Tibial nerve (tissue), 4 donors: ENCODE measurements at places on chromosomes 7 and 10. TPM values are rescaled to one million over a fixed set of nuclear protein-coding genes. Genes with fewer than 3 reads are reported as not detected.
A peak's percentile ranks its signal among the peaks of the same experiment; 100 is the strongest.

DNA sequence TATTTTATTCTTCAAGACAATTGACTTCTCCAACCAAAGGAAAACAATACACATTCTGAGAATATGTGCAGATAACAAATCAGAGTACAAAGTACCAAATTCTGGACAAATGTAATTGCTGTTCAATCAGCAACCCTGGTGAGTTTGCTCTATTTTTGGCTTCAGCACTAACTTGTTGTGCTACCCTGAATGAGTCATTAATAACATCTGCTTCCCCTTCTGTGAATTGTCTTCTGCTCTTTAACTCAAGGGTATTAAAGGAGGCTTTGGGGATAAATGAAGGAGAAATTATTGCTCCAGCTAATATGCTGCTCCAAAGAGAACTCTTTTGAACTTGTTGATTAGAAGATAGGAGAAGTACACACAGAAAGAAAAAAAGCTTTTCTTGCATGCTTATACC is 459.3 kb downstream of the HTR7 start:
- H3K27ac ChIP-seq = no peak overlapping the region
- no peak overlapping the region for H3K4me3 ChIP-seq
- H3K36me3 ChIP-seq = no peaks in the 10 kb centered on the region

DNAJB12 gene
- total RNA-seq = 81.3 TPM

- H3K4me3 ChIP-seq = no peak overlapping the region
- no peaks in the 10 kb centered on the region for H3K27me3 ChIP-seq
- H3K27ac ChIP-seq = no peak overlapping the region
Measured at GRCh38 chr10:103763374-103764202, 91.8 kb downstream of the SH3PXD2A start.

GRCh38 chr7:100428967-100429636 is 529 bp upstream of the MEPCE start:
- no peaks in the 10 kb centered on the region for H3K27me3 ChIP-seq
- H3K4me1 ChIP-seq = peaks cover 15% of the 10 kb centered on the region
- H3K36me3 ChIP-seq = peaks cover 35% of the 10 kb centered on the region
- H3K4me3 ChIP-seq = peak overlapping the region; percentile 74
- peak overlapping the region; percentile 100 for H3K27ac ChIP-seq

ASB13 gene
- total RNA-seq = 39.2 TPM

ANKRD2 gene
- total RNA-seq = not detected

ASZ1 gene
- not detected for total RNA-seq

GRCh38 chr7:1459512-1459892 is 232 bp upstream of the MICALL2 start:
- peak; percentile 99 for DNase-seq
- peaks cover 94% of the 10 kb centered on the region for H3K4me1 ChIP-seq
- H3K27ac ChIP-seq = peak overlapping the region; percentile 91
- H3K4me3 ChIP-seq = peak overlapping the region; percentile 86

DNA sequence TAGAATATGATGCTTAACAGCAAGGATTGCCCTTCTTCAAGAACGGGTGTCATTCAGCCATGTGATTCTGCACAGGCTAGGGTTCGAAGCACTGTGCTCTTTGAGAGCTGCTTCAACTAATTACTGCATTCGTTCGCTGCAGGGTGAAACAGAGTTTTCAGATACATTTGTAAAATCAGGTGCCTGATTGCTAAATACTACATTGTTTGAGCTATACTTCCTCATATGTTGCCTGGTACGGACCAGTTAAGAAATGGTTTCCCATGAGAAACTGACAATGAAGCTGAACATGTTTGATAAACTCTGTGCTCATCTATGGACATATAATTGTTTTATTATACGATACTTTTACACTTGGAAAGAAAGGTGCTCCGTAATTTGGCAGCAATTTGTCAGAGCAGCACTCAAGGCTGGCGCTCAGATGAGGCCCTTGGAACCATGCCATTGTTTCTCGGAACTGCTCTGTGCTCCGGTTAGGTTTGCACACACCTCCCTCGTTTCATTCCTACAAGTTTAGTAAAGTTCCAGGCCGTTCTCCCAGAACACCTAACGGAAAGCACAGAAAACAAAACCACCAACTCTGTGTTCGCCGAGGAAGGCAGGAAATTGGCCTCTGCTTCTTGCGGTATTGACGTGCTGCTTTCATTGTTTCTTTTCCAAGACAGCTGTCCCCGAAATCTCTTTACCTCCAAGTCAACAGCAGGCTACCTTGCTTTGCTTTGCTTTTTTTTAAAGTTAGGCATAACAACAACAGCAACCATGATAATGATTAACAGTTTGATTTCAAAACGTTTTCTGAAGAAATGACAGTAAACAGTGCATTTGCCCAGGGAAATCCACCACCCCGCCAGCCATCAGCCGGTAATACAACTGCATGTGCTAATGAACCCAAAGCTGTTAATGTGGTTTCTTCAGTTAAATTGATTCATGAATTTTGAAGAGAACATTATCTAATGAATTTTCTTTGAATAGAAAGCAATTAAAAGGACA is 206.9 kb downstream of the EBF3 start:
- no peak overlapping the region for H3K4me3 ChIP-seq
- H3K27ac ChIP-seq = no peak overlapping the region
- no peak for DNase-seq
- no peaks in the 10 kb centered on the region for H3K27me3 ChIP-seq

ANKRD22 gene
- total RNA-seq = not detected

GRCh38 chr7:157276731-157277562 is 59.9 kb upstream of the DNAJB6 start:
- H3K4me3 ChIP-seq = no peak overlapping the region
- no peak overlapping the region for H3K27ac ChIP-seq
- no peak for DNase-seq
- peaks cover 26% of the 10 kb centered on the region for H3K4me1 ChIP-seq
- no peaks in the 10 kb centered on the region for H3K36me3 ChIP-seq

C10orf53 gene
- total RNA-seq = not detected

GRCh38 chr10:94320285-94320914 is 42.3 kb downstream of the NOC3L start:
- no peak overlapping the region for H3K27ac ChIP-seq
- no peaks in the 10 kb centered on the region for H3K4me1 ChIP-seq
- H3K4me3 ChIP-seq = no peak overlapping the region
- DNase-seq = peak; percentile 86

DNA sequence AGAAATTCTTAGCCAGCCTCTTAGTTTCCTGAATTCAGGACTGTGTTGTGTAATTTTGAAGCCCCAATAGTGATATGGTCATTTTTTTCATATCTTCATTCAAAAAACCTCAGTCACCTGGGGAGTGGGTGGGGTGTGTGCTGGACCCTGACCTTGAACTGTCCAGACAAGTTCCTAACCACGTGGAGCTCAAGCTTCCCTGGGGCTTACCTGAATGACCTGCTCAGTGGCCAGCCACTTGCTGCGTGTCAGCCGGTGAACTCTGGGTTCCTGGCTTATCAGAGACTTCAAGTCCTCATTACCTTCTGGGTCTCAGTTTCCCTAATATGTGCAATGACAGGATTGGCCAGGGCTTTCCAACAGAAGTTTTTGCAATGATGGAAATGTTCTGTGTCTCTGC is 27.1 kb downstream of the MGMT start:
- no peak overlapping the region for H3K4me3 ChIP-seq
- H3K4me1 ChIP-seq = no peaks in the 10 kb centered on the region
- no peaks in the 10 kb centered on the region for H3K27me3 ChIP-seq
- H3K36me3 ChIP-seq = no peaks in the 10 kb centered on the region

- H3K36me3 ChIP-seq = no peaks in the 10 kb centered on the region
- H3K27me3 ChIP-seq = peaks cover 12% of the 10 kb centered on the region
- peak; percentile 37 for DNase-seq
- H3K4me3 ChIP-seq = peak overlapping the region; percentile 69
- peak overlapping the region; percentile 34 for H3K27ac ChIP-seq
Measured at GRCh38 chr10:128210215-128211063, 84.2 kb upstream of the MKI67 start.

DNA sequence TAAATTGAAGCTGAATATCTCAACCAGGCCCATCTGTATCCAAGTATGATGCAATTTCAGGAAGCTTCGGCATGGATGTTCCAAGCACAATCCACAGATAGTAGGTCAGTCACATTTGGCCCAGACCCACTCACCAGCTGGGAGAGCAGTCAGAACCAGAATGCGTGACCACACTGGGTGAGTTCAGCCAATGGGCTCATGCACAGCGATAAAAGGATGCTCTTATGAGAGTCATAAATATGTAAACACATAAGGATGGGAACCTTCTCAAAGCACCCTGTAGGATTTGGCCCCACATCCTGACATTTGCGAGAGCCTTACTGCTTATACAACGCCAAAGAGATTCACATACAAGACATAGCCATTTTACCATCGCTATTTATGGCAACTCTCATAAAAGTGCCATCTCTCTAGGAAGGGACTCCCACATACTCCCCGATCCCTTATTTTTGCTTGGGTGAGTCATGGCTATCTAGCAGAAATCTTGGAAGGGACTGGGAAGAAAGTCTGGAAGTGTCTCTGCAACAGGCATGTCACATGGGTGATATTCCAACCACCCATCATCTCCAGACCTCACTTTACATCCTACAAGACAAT is 3.0 kb downstream of the AFAP1L2 start:
- H3K4me1 ChIP-seq = no peaks in the 10 kb centered on the region
- H3K27me3 ChIP-seq = no peaks in the 10 kb centered on the region
- no peak overlapping the region for H3K4me3 ChIP-seq
- peak overlapping the region; percentile 96 for H3K27ac ChIP-seq
